NCI-H2171 treated with DMSO at 0.1 percent for 48 hours (cell line): ENCODE measurements at places on chromosomes 2 and 18.

GRCh38 chr2:155663265-155663664 lies 669.3 kb downstream of the NR4A2 start:
- no peak for DNase-seq

GRCh38 chr2:42931146-42931817 lies 138.9 kb upstream of the HAAO start:
- DNase-seq: no peak

DNA sequence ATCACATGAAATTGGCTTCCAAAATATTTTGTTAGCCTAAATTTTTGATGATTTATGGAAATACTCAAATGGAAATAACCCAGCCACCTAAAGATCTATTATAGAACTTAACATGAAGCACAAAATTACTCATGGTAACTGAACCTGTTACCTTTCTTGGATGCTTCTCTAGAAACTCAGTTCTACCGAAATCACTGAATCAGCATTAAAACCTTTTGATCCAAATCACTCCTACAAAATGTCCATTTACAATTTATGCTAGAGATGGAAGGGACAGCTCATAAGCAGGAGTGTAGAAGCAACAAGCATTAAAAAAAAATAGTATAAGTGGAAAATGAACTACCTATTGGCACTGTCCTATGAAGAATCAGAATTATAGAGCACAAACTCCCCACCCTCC lies 2.1 kb downstream of the PRPF40A start:
- no peak for DNase-seq

DNA sequence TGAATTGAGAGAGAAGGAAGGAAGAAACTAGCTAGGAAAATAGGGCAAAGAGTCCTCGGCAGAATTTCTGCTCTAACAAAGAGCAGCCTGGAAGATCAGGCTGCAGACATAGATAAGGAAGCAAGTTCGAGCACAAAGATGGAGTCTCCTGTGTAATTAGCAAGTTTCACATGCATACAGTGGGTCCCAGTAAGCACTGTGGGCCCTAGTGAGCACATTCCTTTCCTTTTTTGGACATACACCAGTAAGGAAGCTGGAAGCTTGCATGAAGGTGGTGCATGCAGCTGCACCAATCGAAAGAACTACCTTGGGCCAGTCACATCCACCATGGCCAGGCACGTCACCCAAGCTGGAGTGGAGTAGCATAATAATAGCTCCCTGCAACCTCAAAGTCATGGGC lies 109.7 kb downstream of the NOL4 start:
- DNase-seq: no peak

DNA sequence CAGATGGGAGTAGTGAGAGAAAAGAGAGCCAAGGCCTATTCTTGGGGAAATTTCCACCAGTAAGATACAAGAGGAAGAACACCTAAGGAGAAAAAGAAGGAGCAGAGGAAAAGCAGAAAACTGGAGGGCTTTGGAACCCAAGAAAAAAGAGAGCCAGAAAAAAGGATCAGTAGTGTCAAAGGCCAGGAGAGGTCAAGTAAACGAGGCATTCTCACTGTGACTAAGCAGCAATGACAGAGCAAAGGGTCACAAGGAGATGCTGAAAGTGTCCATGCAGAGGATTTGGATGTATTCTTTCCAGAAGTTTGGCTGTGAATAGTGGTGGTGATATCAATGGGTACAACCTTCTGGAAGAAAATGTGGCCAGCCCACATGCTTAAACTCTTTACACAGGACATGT lies 109.5 kb downstream of the DYNAP start:
- DNase-seq: no peak

GRCh38 chr18:36650266-36650665 lies 178.5 kb downstream of the TPGS2 start:
- no peak for DNase-seq

DNA sequence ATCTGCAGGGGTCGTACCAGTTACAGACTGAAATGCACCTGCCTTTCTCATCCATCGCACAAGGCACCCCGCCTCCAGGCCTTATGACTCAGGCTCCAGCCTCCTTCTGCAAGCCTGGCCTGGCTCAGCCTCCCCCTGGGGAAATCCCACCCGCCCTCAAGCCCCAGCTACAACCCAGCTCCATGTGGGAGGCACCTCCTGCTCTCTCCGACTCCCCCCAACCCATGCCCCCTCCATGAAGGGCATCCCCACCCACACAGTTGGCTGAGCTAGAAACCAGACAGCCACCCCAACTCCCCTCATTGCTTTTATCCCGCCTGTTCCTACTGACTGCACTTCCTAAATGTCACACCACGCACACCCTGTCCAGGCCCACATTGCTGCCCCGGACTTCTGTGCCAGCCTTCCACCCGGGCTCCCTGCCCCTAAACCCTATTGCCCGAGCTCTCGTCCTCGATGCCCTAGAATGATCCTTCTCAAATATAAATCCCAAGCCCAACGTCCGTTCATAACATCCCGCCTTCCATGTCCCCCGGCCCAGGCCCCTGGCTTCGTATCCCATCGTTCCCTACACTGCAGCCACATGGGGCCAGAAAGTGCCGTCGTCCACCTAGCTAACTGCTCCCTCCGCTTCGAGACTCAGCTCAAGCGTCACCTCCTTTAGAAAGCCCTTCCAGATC lies 9.9 kb downstream of the DNMT3A start:
- no peak for DNase-seq

GRCh38 chr2:24259316-24259715 lies 84.5 kb downstream of the FAM228A start:
- DNase-seq: no peak

GRCh38 chr18:79903787-79904356 lies 47.6 kb downstream of the SLC66A2 start:
- DNase-seq: no peak

DNA sequence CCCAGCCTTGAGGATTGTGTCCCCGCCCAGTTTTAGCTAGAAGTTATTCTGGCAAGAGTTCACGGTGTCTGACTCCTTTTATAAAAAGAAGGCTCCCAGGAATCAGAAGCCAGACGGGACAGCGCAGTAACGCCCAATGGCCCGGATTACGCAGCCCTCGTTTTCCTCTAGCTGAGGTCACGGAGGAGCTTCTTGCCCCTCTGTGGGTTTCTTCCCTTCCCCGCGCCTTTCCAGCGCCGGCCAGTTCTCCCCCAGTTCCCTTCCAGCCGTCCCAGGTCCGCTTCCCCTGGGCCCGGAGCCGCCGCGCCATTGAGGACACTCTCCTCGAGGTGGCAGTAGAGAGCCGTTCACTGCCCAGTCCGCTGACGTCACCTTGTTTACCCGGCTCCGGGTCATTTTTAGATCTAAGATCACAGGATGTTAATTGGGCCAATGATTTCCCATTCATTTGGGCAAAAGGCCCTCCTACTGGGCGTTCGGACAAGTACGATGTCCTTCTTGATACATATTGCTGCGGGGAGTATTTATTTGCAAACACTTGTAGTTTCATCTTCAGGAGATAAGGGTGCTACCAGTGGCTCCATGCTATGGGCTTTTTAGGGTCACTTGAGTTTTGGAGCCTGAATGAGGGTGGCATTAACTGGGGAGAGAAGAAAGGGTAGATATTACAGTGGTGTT lies 81.5 kb upstream of the PPM1B start:
- DNase-seq: peak; percentile 69

- no peak for DNase-seq
Observed at GRCh38 chr2:181995289-181995688, 9.6 kb downstream of the PPP1R1C start.

DNA sequence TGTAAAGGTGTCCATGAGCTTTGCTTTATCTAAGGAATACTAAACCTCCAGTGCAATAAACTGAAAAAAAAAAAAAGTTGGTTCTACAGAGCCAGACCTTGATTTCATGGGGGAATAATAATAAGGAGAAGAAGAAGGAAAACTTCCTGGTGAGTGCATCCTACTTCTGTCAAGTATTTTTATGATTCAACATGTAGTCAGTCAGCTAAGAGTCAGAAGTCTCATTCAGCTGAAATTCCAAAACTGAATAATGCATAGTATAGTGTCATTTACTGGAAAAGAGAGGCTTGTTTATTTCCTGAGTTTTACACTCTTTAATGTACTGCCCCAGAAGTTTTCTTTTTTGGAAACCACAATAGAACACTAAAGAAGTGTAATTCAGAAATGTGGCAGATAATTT lies 77.8 kb upstream of the TACR1 start:
- no peak for DNase-seq

DNA sequence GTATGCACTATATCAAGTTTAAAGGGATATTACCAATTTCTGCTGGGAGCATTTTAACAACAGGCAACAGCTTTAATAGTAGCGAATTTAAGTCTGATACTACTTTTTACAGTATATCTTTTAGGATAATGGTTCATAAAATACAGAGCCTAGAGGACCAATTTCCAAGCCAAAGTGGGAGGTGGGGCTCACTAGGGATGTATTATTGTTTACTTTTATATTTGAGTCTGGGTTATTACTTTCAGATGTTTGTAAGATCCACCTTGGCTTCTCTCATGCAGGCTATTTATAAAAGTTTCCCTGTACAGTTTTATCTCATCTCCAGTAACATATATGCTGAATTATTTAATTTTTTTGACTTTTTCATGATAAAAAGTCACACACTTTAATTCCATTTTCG lies 242.0 kb downstream of the CMPK2 start:
- no peak for DNase-seq

GRCh38 chr2:217027414-217027813 lies 167.6 kb upstream of the TNP1 start:
- DNase-seq: no peak

GRCh38 chr18:32303400-32303799 lies 113.6 kb downstream of the MEP1B start:
- DNase-seq: no peak

DNA sequence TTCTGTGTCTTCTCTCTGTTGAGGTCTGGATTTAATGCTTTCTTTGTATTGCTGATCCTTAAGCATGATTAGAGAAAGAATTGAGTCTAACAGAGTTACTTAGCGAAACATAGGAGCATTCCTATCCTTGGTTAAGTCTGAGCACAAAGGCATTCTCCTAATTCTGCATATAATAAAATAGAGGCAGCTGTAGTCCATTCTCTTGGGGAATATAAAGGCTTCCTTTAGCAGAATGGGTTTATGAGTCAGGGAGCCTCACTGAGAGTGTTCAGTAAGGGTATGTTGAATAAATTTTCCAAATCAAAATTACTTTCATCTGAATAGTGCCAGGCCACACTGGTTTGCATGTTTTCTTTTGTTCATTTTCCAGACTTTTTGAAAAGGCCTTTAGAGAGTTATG lies 101.5 kb downstream of the GALNT1 start:
- DNase-seq: no peak

DNA sequence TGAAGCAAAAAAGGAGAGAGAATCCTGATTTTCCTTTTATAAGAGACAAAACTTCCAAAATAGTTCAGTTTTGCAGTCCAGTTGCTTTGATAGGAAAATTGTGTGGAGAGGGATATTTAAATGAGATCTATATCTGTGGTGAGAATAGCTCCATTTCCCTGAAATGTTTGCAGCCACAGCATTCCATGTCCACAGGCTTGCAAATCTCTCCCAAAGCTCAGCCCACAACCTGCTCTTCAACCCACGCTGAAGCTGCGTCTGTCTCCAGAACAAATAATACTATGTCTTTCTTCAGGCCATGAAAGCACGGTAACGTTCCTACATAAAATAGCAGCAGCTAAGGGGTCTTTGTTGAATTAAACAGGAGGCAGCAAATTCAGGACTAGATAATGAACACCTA lies 31.8 kb downstream of the TMEM17 start:
- no peak for DNase-seq
